ENCODE measurements at places on chromosomes 1 and 21. TPM values are rescaled to one million over a fixed set of nuclear protein-coding genes. Genes with fewer than 3 reads are reported as not detected.

The TRIM63 gene
- 0.38 TPM for total RNA-seq

The NPL gene
- 0.33 TPM for total RNA-seq

The STIL gene
- total RNA-seq: 22.2 TPM

The IL12RB2 gene
- 0.33 TPM for total RNA-seq

The CDK11B gene
- 14.3 TPM for total RNA-seq

The FCGR3A gene
- total RNA-seq: not detected

The FMO1 gene
- not detected for total RNA-seq

The CCDC27 gene
- not detected for total RNA-seq

The CACHD1 gene
- 6.6 TPM for total RNA-seq

The RNF186 gene
- not detected for total RNA-seq

The SGIP1 gene
- total RNA-seq: 4.3 TPM

The SNAPIN gene
- total RNA-seq: 84.4 TPM

The KCNE2 gene
- total RNA-seq: not detected

The FAAP20 gene
- total RNA-seq: 53.6 TPM

The CLIC6 gene
- under 0.01 TPM for total RNA-seq

The DNALI1 gene
- total RNA-seq: 11.3 TPM

The TMOD4 gene
- total RNA-seq: 0.63 TPM

The ENSA gene
- total RNA-seq: 83.4 TPM

The TSPAN2 gene
- 2.7 TPM for total RNA-seq

The SPAG17 gene
- total RNA-seq: under 0.01 TPM

The SEMA6C gene
- total RNA-seq: 5.4 TPM

The RHBG gene
- total RNA-seq: not detected

The SZT2 gene
- 21.8 TPM for total RNA-seq

The NGF gene
- 0.25 TPM for total RNA-seq

The TMEM240 gene
- total RNA-seq: 1.8 TPM

The TMEM54 gene
- total RNA-seq: 109 TPM

The ETNK2 gene
- 19.3 TPM for total RNA-seq

The ERG gene
- 0.13 TPM for total RNA-seq

The MPL gene
- total RNA-seq: not detected

The LRRC40 gene
- total RNA-seq: 21.0 TPM

The LORICRIN gene
- not detected for total RNA-seq

The CYP4B1 gene
- not detected for total RNA-seq

The PRRX1 gene
- total RNA-seq: 7.0 TPM

The LHX4 gene
- 0.13 TPM for total RNA-seq

The OR14K1 gene
- not detected for total RNA-seq

The ZNF648 gene
- not detected for total RNA-seq

The BRINP3 gene
- 0.25 TPM for total RNA-seq

The TFAP2E gene
- 0.33 TPM for total RNA-seq

The FAM72C gene
- 0.25 TPM for total RNA-seq

The DRAXIN gene
- total RNA-seq: under 0.01 TPM

The COL16A1 gene
- total RNA-seq: 68.8 TPM

The MAP1LC3C gene
- 0.63 TPM for total RNA-seq

The CD52 gene
- not detected for total RNA-seq

The LPAR3 gene
- 0.16 TPM for total RNA-seq

The ANGPTL3 gene
- not detected for total RNA-seq

The C1orf115 gene
- 1.1 TPM for total RNA-seq

The BCL10 gene
- 20.9 TPM for total RNA-seq

The HAPLN2 gene
- total RNA-seq: 0.25 TPM

The SPRR2B gene
- not detected for total RNA-seq

The C1orf35 gene
- 13.2 TPM for total RNA-seq

The ZP4 gene
- not detected for total RNA-seq
